KG1 (cell line): ENCODE measurements at places on chromosomes 6 and 20.

DNA sequence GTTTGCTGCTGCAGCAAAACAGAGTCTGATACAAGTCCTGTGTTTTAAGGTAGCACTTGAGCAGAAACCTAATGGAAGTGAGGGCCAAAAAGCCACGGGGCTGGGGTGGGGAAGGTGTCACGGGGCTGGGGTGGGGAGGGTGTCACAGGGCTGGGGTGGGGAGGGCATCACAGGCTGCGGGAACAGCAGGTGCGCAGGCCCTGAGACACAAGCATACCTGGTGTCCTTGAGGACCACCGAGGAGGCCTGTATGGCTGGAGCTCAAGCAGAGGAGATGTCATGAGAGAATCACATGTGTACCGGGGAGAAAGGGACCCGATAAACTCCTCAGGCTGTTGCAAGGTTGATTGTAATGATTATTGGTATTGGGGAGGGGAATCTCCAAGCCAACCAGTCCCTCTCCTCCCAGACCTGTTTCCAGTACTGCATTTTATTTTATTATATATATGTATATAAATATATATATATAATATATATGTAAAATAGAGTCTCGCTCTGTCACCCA lies 13.6 kb upstream of the SPO11 start:
- no peak for DNase-seq

- no peak for DNase-seq
These were observed 91.7 kb downstream of the NKAIN2 start for GRCh38 chr6:123895346-123895745.

GRCh38 chr6:35687658-35688604 lies 784 bp downstream of the FKBP5 start:
- DNase-seq: peak; percentile 37

DNA sequence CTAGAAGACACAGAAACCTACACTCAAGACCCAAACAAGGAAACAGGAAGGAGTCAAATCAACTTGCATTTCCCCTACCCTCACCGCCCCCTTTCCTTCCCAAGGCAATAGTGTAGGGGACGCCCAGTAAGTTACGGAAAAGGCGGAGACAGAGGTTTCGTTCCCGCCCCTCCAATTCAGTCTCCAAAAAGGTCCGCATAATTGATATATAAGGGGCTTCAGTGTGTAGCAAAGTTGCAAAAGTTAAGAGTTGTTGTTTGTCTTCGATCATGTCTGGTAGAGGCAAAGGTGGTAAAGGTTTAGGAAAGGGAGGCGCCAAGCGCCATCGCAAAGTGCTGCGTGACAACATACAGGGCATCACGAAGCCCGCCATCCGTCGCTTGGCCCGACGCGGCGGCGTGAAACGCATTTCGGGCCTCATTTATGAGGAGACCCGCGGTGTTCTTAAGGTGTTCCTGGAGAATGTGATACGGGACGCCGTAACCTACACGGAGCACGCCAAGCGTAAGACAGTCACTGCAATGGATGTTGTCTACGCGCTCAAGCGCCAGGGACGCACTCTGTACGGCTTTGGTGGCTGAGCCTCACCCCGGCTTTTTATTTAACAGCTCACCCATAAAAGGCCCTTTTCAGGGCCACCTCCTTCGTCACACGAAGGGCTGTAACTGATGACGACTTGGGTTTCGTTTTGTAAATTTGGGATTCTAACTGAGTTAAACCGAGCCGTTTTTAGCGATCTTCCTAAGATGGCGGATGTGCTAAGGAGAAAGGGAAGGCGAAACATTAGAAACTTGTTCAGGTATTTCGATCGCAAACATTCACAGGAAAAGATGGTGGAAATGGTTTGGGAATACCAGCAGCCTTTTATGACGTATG lies 124.6 kb upstream of the BTN3A2 start:
- no peak for DNase-seq

GRCh38 chr20:42714298-42715141 lies 475.2 kb downstream of the PTPRT start:
- no peak for DNase-seq
